ENCODE measurements at places on chromosomes 4 and X.

DNA sequence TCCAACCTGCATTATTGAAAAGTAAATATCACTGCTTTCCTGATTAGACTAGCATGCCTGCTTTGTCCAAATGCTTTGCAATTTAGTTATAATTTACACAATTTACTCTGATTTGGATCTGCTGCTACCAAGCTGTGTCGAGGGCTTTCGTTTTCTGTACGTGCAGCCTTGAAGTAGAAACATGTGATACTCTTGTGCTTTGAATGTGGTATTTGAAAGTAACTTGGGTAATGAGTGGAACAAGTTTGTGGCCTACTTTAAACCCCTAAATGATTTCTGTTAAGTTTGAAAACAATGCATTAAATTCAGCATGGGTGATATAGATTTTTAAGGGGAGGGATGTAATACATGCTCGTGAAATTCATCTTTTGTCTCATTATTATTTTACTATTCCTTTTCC, 240.7 kb downstream of the IQCM start:
- DNase-seq, result peak; percentile 47

GRCh38 chr4:58953575-58953974, 1843.4 kb upstream of the IGFBP7 start:
- no peak for DNase-seq

DNA sequence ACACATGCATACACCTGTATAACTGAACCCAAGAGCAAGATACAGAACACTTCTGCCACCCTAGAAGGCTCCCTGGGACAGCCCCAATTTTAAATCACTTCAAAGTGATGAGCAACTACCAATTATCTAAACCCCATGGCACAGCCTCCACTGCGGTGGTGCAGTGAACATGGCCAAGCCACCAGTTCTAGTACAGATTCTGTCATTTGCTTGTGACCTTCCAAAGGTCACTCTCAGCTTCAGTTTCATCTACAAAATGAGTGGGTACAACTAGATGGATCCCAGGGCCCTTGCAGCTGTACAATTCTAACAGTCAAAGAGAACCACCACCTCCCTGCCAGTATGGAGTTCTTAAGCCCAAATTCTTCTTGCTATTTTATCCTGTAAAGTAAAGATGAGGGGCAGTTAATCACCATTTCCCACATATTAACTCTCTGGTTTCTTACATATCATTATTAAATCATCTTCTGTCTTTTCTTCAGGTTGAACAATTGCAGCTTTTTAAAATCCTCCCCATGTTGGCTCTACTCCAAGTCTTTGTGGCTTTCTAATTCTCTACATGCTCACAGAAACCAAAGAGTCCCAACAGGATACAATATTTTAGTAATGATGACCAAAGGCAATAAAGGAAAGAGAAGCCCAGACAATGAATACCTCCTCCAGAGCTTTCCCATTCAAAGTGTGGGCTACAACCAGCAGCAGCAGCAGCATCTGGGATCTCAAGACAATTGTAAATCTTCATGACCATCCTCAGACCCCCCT, 39.0 kb upstream of the GPM6B start:
- DNase-seq, result peak; percentile 42

- no peak for DNase-seq
Observed at GRCh38 chr4:32022071-32022470, 1301.9 kb downstream of the PCDH7 start.

- DNase-seq, result no peak
Observed at GRCh38 chrX:16953606-16954211, 7.3 kb downstream of the REPS2 start.

All from SK-MEL-5 (cell line).